ENCODE measurements at places on chromosomes 1 and 21.

DNA sequence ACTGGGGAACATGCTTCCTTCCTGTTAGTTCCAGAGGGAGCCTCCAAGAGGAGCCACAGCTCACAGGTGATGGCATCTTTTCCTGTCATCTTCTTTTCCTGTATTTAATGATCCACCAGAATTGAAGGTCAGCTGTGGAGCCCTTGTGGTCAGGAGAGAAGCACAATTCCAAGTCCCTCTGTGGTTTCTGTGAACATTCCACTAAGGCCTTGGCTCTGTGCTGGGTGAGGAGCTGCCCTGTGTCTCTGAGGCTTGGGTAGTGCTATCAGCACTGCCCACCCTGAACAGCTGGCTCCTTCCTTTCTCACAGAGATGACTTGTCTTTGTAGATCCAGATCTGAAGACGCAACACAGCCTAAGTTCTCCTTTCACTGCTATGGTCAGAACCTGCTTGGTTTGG lies 141.9 kb upstream of the MAP1LC3C start:
- no peak for DNase-seq

DNA sequence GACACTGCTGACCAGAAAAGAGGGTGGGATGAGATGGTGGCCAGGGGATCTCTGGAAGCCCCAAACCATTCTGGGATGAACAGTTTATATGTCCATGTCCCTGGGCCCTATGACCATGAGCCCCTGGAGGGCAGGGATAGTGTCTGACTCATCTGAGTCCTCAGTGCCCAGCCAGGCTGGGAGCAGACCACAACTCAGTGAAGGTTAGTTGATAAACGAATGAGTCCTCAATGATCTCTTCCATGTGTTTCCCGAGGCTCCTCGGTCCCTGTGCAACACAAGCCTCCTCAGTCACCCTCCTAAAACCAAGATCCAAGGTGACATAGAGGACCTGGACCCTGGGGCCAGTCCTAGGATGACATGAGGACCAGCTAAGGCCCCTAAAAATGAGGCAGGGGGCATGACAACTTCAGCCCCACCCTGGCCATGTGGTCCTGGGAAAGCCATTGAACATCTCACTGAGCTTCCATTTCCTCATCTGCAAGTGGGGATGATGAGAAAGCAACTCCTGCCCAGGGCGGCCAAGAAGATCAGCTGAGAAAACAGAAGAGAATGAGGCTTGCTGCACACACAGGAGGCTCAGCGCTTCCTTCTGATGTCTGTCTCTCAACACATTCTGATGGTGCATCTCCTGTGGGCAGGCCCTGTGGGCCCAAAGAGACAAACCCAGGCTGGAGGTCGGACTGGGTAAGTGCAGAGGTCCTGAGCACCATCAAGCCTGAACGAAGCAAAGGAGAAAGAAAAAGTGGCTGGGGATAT lies 86.3 kb downstream of the GLIS1 start:
- no peak for DNase-seq

- no peak for DNase-seq
Observed at GRCh38 chr1:183871142-183871541, 66.2 kb downstream of the RGL1 start.

DNA sequence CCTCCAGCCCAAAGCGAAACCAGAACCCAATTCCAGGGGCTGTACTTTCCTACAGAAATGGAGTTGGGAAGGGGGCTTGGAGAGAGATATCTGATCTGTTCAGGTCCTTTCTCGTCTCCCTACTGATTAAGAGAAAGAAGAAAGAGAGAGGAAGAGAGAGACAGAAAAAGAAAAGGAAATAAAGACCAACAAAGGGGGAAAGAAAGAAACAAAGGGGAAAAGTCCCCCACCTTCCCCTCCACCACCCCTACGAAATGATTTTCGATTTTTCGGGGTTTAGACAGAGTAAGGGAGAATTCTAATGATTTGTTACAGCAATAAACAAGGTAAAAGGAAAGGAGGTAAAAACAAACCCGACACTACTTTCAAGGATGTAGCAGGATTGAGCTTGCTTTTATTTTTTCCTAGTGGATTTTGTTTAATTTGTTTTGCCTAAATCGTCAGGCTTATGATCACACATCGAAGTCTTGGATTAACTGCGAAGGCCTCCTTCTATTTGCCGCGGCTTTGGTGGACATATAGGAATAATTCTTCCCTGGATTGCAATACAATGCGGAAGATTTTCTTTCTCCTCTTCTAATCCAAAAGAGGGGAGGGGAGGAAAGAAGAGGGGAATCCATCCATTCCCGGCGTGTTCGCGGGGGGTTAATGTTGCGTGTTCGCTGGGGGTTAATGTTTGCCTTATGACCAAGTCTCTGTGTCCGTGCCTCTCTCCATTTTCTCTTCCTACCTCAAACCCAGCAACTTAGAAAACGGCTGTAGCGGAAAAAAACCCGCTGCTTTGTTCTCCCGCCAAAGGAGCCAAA lies 1.9 kb downstream of the TAL1 start:
- no peak for DNase-seq

- DNase-seq = no peak
Observed at GRCh38 chr1:162633081-162633762, 958 bp downstream of the DDR2 start.

- peak; percentile 65 for DNase-seq
Observed at GRCh38 chr1:27388337-27389005, 4.0 kb upstream of the GPR3 start.

GRCh38 chr1:47013293-47013692 lies 10.2 kb upstream of the CYP4X1 start:
- DNase-seq = no peak

- no peak for DNase-seq
Observed at GRCh38 chr21:38691631-38692030, 114.1 kb upstream of the ETS2 start.

DNA sequence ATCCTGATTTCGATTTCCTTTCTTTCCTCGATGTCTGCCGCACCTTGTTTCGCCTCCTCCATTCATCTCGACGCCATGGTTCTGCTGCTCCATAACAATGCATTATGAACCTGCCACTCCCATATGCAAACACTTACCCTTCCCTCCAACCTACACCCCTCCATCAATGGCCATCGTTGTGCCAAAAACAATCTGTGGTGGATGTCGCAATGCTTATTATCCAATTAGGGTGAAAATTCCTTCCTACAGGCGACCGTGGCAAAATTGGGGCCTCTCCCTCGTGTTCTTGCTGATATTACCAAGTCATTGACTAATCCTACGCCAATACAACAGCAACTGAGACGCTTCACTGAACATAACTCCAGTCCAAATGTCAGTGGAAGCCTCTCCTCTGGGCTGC lies 40.3 kb downstream of the CLEC20A start:
- no peak for DNase-seq

- DNase-seq = no peak
Observed at GRCh38 chr1:82141390-82141789, 340.7 kb downstream of the ADGRL2 start.

DNA sequence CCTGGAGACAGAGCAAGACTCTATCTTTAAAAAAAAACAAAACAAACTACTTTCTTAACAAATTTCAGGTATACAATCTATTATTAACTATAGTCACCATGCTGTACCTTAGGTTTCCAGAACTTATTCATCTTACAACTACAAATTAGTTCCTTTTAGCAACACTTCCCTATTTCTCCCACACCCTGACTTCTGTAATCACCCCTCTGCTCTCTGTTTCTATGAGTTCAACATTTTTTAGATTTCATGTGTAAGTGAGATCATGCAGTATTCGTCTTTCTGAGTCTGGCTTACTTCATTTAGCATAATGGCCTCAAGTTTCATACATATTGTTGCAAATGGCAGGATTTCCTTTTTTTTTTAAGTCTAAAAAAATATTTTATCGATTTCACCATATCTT lies 77.9 kb upstream of the LPGAT1 start:
- DNase-seq = no peak

DNA sequence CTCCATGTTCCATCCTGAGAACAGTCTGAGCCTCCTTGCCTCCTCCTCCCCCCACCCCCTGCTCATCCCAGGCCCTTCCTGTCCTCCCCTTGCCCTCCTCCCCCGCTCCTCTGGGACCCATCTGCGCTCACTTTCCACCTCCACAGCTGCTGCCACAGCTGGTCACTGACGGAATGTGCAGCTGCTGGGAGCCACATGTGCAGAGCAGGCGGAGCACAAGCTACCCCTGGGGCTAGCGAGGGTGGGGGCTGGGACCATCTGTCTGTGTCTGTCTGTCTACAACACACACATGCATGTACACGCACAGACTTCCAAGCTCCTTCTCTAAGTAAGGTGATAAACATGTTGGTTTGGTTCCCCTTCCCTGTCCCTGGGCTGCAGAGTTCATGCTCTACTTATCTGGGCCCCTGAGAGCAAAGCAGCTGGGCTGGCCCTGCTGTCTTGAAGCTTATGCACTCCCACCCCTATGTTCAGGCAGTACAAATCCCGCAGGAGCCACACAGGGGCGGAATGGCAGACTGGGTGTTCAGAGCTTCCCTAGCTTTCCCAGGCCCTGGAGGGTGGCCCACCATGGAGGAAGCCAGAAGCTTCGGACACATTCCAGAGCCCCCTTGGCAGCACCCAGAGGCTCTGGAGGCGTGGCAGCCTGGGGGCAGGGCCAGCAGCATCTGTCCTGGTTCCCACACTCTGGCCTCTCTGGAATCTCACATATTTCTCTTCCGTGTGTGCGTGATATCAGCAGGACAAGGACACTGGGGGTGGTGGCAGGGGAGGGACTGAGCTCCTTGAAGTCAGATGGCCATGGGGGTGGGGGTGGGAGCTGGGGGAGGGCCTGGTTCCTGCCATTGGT lies 7.0 kb upstream of the HEYL start:
- DNase-seq = no peak

DNA sequence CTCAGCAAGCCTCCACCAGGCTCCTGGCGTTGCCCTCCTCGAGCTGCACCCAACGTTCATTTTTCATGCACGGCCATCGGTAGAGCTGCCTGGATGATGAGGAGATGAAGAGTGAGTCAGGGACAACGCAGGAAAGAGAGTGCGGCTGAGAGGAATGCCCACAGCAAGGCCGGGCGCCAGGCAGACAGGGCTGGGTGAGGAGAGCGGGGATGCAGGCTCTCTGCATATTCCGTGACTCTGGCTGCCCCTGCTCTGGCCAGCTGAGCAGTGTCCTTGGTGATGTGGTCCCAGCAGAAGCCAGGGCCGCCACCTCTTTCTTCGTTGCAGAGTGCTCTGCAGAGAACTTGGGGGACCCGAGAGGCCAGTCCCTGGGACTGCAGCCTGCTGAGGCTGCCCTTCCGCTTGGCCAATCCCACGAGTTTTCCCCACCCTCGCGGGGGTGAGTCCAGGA lies 10.8 kb downstream of the UMODL1 start:
- no peak for DNase-seq

DNA sequence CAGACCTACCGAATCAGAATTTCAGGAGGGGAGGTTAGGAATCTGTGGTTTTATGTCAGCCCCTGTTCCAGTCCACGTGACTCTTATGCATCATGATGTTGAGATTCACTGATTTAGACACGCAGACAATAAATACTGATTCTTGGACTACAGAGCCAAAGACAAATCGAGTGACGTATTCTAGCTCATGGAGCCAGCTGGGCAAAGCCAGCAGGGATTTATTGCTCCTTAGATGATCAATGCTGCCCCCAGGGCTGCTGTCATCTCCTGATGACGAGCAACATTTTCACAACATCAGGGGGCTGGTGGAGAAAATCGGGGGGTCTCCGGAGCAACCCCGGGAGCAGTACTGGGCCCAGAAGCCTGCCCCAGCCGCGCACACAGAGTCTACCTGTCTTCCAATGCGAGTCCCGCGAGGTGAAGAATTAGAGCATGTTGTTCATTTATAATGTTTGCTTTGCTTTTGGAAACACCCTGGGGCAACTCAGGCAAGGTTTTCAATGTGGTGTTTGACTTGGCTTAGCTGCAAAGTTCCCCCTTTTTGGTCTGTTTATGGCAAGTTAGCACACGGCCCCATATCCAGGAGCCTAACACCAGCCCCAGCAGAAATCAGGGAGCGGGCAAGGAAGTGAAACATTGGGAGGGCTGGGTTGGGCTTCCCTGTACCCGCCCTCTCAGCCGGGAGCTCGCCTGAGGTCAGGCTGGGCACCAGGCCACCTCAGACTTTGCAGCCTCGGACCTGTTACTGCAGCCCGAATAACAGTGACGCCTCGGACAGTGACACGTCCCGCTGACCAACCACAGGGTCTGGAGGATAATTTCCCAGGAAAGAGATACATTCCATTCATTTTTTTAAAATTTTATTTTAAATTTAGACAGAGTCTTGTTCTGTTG lies 19.9 kb upstream of the CLDN14 start:
- DNase-seq = no peak

- DNase-seq = no peak
Observed at GRCh38 chr1:219123036-219123435, 50.6 kb upstream of the LYPLAL1 start.

- no peak for DNase-seq
Observed at GRCh38 chr1:15519625-15520024, 4.4 kb downstream of the CASP9 start.

DNA sequence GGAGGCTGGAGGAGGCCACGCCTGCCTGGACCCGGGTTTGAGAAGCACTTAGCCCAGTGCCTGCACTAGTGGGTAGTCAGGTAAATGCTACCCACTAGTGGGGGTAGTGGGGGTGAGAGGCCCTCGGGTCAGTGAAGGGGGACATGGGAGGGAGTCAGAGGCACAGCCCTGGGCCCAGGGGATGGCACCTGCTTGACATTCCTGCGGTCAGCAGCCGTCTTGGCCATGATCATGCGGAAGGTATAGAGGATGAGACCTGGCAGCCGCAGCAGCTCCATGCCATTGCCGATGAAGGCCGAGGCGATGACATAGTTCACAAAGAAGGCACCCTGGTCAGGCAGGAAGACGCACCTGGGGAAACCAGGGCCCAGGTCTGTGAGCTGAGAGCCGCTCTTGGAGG lies 28.7 kb downstream of the TMEM63A start:
- no peak for DNase-seq

DNA sequence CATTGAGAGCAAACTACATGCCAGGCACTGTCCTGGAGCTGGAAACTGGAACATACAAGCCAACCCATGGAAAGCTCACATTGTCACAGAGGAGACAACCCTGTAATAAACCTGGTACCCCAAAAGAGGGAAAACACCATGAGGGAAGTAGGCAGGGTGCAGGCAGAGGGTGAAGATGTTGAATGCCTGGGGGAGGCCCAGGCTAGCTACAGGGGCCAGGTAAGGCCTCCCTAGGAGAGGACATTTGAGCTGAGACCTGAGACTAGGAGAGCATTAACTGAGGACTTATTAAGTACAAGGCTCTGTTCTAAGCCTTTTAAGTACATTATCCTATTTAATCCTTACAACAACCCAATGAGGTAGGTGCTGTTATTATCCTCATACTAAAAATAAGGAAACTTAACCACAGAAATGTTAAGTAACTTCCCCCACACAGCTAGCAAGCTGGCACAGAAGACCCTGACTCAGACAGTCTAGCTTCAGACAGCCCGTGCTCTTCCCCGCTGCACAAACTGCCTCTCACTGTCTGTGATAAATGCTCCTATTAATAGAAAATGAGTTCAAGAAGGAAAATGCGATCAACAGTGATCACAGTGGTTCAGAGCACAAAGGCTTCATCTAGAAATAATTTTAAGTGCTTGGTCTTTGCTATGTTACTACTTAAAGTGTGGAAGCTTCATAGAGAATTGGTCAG lies 41.8 kb downstream of the ZNF281 start:
- no peak for DNase-seq

- DNase-seq = no peak
Observed at GRCh38 chr1:65483993-65484754, 63.7 kb downstream of the LEPR start.

GRCh38 chr1:12486059-12486341 lies 132.0 kb downstream of the DHRS3 start:
- DNase-seq = no peak
